Progenitor cell of endocrine pancreas (in vitro differentiated cells): ENCODE measurements at places on chromosomes 11 and 22. TPM values are rescaled to one million over a fixed set of nuclear protein-coding genes. Genes with fewer than 3 reads are reported as not detected.
A peak's percentile ranks its signal among the peaks of the same experiment; 100 is the strongest.

GRCh38 chr22:45094081-45094720 lies 69.5 kb upstream of the NUP50 start:
- peaks cover 15% of the 10 kb centered on the region for H3K4me1 ChIP-seq
- H3K36me3 ChIP-seq = no peaks in the 10 kb centered on the region

TMEM126B gene
- total RNA-seq = 36.4 and 37.8 TPM in 2 replicates

DNA sequence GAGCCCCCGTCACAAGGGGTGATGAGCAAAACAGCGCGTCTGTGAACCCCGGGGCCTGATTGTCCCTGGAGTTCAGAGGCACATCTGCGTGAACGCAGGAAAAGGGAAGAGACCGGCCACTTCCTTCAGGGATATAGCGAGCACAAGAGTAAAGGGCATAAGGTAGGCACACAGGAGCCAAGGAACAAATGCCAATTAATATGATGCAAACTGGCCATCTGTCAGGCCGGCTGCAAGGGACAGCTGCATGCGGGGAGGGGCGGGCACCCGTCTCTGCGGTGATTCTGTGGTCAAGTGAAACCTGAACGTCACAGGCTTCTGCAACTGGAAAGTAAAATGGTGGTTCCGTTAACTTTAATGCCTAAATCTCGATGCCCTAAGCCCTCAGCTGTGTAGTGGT lies 64.7 kb downstream of the TRIM29 start:
- peaks cover 15% of the 10 kb centered on the region for H3K27me3 ChIP-seq
- no peak overlapping the region for H3K4me3 ChIP-seq
- DNase-seq = no peak
- no peaks in the 10 kb centered on the region for H3K36me3 ChIP-seq
- no peaks in the 10 kb centered on the region for H3K4me1 ChIP-seq
- peak overlapping the region; percentile 63 for H3K27ac ChIP-seq

CRYBB3 gene
- total RNA-seq = 0.49 and 1.0 TPM in 2 replicates

- H3K27ac ChIP-seq = peak overlapping the region; percentile 66
- peaks cover 17% of the 10 kb centered on the region for H3K36me3 ChIP-seq
- no peak overlapping the region for H3K4me3 ChIP-seq
- H3K27me3 ChIP-seq = no peaks in the 10 kb centered on the region
Measured at GRCh38 chr11:102422817-102423712, 29.5 kb downstream of the TMEM123 start.
